Heart left ventricle (tissue), 16 donors: ENCODE measurements at places on chromosomes 2 and 18. TPM values are rescaled to one million over a fixed set of nuclear protein-coding genes. Genes with fewer than 3 reads are reported as not detected.

Gene MFSD2B
- total RNA-seq, result not detected

Gene CTDSP1
- 95.0 TPM for total RNA-seq

Gene SPEG
- 93.6 TPM for total RNA-seq

Gene EGR4
- total RNA-seq, result not detected

DNA sequence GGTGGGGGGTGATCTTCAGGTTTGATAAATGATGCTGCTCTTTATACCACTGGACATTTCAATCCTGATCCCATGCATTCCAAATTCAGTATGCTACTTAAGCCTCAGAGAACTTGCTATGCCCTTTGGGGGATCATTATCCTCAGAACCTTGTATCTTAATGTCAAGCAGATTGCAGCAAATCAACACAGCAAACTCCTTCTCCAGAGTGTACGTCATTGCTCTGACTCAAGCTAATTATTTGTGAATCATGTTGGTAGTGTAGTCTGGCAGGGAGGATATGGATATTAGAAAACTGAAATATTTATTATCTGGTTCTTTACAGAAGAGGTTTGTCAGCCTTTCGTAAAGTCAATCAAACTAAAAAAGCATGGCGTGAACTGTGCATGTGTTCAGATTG, 562.5 kb upstream of the FAM98A start:
- H3K4me1 ChIP-seq, result no peaks in the 10 kb centered on the region
- H3K4me3 ChIP-seq, result no peak overlapping the region

GRCh38 chr2:105540642-105541041, 141.8 kb upstream of the FHL2 start:
- no peak overlapping the region for H3K27ac ChIP-seq
- no peaks in the 10 kb centered on the region for H3K36me3 ChIP-seq
- H3K4me1 ChIP-seq, result no peaks in the 10 kb centered on the region
- no peak for DNase-seq
- no peak overlapping the region for H3K4me3 ChIP-seq

- H3K4me3 ChIP-seq, result no peak overlapping the region
- no peak for DNase-seq
- no peaks in the 10 kb centered on the region for H3K36me3 ChIP-seq
- H3K27me3 ChIP-seq, result no peaks in the 10 kb centered on the region
- H3K27ac ChIP-seq, result no peak overlapping the region
- no peaks in the 10 kb centered on the region for H3K4me1 ChIP-seq
These were observed 1321.6 kb upstream of the ACVR2A start for GRCh38 chr2:146523196-146523595.
